ENCODE measurements at places on chromosomes 16 and 17.

GRCh38 chr16:1377406-1378010 is 25.8 kb downstream of the GNPTG start:
- no peak for DNase-seq

GRCh38 chr17:75041656-75042280 is 5.0 kb downstream of the ATP5PD start:
- no peak for DNase-seq

DNA sequence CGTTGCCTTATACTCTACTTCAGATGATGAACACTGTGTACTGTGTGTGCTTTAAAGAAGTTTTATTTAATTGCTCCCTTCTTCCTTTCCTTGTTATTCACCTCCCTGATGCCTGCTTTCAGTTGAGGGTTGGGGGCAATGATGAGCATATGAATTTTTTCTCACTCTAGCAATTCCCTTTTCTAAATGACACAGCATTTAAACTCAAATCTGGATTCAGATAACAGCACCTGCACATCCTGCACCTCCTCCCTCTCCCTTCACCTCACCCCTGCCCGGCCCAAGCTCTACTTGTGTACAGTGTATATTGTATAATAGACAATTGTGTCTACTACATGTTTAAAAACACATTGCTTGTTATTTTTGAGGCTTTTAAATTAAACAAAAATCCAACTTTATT is 13.0 kb upstream of the PNPO start:
- no peak for DNase-seq

DNA sequence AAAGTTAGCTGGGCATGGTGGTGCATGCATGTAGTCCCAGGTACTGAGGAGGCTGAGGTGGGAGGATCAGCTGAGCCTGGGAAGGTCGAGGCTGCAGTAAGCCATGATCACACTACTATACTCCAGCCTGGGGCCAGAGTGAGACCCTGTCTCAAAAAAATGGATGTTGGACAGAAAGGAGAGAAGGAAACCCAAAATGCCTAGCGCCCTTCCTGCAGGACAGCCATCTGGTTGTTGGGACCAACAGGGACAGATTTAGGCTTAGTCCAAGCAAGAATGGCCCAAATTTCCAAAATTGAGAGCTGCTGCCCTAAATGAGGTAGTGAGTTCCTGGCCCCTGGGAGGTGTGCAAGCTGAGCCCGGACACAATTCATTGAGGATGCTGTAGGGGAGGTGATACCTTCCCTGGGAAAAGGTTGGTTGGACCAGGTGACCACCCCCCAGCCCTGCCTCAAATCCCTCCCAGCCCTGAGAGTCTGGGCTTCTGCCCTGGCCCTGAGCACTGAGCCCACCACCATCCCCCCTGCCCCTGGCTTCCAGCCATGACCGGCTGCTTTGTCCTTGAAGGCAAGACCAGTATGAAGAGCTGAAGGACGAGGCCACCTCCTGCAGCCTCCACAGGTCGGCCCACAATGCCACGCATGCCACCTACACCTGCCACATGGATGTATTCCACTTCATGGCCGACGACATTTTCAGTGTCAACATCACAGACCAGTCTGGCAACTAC is 35.1 kb downstream of the IL21R start:
- DNase-seq, result no peak

GRCh38 chr17:44385287-44386181 is 3.9 kb downstream of the ITGA2B start:
- DNase-seq, result peak; percentile 83

- DNase-seq, result no peak
Measured at GRCh38 chr16:87926246-87927194, 9.8 kb downstream of the CA5A start.

GRCh38 chr16:155031-155398 is 2.6 kb downstream of the HBZ start:
- DNase-seq, result no peak

Measured in stimulated activated naive CD4-positive, alpha-beta T cell (primary cell).